ENCODE measurements at places on chromosomes 5 and 9. TPM values are rescaled to one million over a fixed set of nuclear protein-coding genes. Genes with fewer than 3 reads are reported as not detected.

Gene SLC35D2
- total RNA-seq, result 9.6 TPM

Gene FBN2
- total RNA-seq, result 45.2 TPM

Gene SLC31A2
- total RNA-seq, result 3.6 TPM

Gene SHOC1
- total RNA-seq, result not detected

Gene PDE4D
- 2.9 TPM for total RNA-seq

Gene PLPP6
- 3.6 TPM for total RNA-seq

Gene THBS4
- total RNA-seq, result not detected

Gene GPR151
- not detected for total RNA-seq

Gene TEK
- total RNA-seq, result not detected

Gene OGN
- not detected for total RNA-seq

Gene TIMD4
- not detected for total RNA-seq

Gene NR6A1
- total RNA-seq, result 0.77 TPM

Gene GNG10
- total RNA-seq, result 27.1 TPM

Gene PCDHB2
- total RNA-seq, result 13.8 TPM

GRCh38 chr5:167361795-167362194 lies 929.6 kb upstream of the WWC1 start:
- no peak for DNase-seq

GRCh38 chr9:131769361-131769760 lies 29.5 kb upstream of the RAPGEF1 start:
- DNase-seq, result peak; percentile 56

- no peak for DNase-seq
These were observed 43.4 kb downstream of the RETREG1 start for GRCh38 chr5:16573401-16573800.

DNA sequence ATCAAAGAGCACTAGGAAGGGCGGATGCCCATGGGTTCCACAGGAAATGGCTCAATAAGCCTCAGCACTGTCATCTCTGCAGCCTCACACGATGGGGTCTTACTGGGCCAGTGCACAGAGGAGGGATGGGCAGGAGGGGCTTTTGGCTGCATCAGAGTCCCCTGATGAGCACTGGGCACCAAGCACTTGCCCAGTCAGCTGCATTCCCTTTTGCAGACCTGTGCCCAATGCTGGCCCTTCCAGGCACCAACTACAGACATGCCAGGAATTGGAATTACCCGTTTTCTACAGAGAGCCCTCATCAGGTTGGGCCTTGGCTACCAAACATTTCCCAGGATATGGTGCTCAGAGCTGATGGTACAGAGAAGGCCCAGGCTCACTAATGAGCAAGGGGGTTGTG lies 182.5 kb downstream of the HSPA4 start:
- no peak for DNase-seq

GRCh38 chr9:130267930-130268329 lies 2.4 kb downstream of the HMCN2 start:
- no peak for DNase-seq

GRCh38 chr9:123395689-123396511 lies 39.9 kb downstream of the CRB2 start:
- DNase-seq, result no peak

- DNase-seq, result no peak
These were observed 111.8 kb upstream of the IER5L start for GRCh38 chr9:129289883-129290282.

DNA sequence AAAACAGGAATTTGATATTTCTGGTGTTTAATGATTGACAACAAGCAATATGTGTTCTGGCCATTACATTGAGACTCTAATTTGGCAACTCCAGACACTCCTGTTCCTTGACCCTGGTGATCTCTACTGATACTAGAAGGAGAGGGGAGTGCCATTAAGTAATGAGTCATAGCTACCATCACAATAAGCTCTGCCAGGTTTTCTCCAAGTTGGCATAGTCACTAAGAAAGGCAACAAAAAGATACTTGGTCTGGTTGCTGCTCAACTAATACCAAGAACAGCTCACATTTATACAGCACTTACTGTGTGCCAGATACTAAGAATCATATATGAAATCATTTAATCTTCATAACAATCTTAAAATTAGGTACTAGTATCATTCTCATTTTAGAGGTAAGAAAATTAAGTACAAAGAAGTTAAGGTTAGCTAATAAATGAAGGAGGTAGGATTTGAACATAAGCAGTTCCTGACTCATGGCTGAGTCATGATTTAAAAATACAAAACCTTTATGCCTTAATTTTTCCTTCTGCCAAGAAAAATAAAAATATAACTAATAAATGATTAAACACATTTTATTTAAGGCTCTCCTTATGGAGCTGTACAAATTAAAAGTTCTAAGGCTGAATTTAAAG lies 19.9 kb upstream of the PRXL2C start:
- DNase-seq, result peak; percentile 71

DNA sequence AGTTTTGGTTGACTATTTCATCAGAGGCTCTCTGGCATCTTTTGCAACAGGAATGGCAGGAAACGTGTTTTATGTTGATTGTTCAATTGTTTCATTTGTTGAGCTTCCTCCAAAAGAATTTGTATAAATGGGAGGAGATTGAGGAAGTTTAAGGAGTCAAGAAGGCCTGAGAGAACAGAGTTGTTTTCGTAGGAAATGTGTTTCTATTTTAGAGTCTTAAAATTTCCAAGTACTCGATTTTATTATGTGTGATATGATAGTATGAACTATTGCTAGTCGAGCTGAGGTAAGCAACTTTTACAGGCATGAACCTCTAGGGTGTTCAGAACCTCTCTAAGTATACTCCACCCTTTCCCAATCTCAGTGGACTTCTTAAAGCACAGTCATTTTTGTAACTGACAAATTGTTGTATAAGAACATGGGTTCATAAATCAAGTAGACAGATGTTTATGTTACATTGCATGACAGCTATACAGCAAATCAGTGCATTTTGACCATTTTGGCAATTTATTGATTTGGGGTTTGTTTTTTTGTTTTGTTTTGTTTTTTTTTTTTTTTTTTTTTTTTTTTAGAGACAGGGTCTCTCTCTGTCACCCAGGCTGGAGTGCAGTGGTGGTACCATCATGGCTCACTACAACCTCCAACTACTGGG lies 47.4 kb downstream of the POLK start:
- no peak for DNase-seq

DNA sequence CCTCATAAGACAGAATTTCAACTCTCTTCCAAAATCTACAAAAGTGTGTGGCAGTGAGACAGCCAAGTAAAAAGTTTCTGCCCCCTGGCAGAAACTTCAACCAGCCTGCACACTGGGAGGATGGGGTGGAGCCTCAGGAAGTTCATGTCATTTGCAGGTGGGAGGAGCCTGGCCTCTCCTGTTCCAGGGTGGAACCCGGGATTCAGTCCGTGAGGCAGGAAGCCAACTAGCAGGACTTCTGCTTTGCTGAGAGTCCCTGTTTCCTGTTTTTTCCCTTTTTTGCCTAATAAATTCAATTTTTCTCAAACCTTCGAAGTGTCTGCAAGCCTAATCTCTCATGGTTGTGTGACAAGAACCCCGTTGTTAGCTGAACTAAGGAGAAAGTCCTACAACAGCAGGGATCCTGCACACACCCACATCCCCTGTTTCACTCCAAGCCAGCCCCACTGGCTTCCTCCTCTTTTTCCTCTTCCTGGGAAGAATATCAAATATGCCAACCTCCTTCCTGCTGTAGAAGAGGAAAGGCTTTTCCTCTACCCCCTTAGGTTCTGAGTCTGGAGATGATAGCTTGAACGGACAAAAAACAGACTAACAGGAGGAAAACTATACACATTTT lies 69.3 kb downstream of the ALDH7A1 start:
- DNase-seq, result no peak

- DNase-seq, result no peak
These were observed 138.3 kb downstream of the TMEM161B start for GRCh38 chr5:88130211-88130815.

- no peak for DNase-seq
These were observed 69.9 kb downstream of the CERT1 start for GRCh38 chr5:75441560-75441959.

GRCh38 chr5:126280846-126281245 lies 142.4 kb upstream of the GRAMD2B start:
- no peak for DNase-seq

GRCh38 chr5:30572279-30572678 lies 621.2 kb upstream of the CDH6 start:
- DNase-seq, result no peak

DNA sequence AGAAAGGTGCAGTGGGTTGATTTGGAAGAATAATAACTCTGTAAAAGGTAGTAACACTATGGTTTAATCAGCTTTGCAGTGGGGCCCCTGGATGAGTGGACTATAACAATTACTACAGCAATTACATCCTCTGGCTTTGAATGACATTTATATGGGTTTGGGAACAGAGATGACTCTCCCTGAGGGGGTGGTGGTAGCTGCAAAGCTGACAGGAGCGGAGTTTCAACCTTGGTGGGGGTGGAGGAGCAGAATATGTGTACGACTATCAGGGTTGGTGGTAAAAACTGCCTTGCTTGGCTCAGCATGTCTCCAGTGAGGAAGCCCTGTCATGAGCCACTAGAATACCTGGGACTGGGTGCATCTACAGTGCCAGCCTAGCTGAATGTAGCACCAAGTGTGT lies 28.3 kb upstream of the NR3C1 start:
- no peak for DNase-seq

DNA sequence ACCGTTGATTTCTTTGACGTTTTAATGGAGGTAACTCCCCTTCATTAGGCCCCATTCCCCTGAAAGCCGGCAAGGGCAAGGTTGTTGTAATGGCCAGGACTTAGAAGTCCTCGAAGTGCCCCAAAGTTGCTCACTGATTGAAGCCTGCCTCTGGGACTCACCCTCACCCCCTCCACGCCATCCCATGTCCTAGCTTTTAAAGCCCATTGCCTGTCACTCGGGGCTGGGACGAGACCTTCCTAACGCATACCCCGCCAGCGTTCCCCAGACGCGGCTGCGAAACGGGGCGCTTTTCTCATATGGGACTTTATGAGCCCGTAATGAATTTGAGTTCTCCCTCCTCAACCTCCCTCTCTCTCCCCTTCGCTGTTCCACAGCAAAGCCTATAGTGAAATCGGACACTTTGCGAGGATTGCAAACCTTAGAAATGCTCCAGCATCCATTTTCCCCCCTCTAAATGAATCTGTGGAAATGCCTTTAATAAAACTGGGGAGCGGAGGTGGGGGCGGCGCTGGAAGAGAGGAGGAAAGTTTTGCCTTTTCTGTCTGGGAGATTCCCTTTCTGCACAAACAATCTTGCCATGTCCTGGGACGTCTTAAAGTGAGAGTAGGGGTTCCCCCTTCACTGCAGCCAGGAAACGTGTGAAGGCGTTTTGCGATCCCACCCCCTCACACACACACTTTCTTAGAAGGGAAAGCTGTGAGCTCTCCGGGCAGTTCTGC lies 1.5 kb downstream of the PAPPA start:
- DNase-seq, result no peak

GRCh38 chr5:35617060-35617434 lies 616 bp upstream of the SPEF2 start:
- no peak for DNase-seq

GRCh38 chr9:134689321-134690181 lies 47.9 kb downstream of the COL5A1 start:
- peak; percentile 42 for DNase-seq

GRCh38 chr5:78801413-78801812 lies 152.8 kb upstream of the LHFPL2 start:
- no peak for DNase-seq

DNA sequence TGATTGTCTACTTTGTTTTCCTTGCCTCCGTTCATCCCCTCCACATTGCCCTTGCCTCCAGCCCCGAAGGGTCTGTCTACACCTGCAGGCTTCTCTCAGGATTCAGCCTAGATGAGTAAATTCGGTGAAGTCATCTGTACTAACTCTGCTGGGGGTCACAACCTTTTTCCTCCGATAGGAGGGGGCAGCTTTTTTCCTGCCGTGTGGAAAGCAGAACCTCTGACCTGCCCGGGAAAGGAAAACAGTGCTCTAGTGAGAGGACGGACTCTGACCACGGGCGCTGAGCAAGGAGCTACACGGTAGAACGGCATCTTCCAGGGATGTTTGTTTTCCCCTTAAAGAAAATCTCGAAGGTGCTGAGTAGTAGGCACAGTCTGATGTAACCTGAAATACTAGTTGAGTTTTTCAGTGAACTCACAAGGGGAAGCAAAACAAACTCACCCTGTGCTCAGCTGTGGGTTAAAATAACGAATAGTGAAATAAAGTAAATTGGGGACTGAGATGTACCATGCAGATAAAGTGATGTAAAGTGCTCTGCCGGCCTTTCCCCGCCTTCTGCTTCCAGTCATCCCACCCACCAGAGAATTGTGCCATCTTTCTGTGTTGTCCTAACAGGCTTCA lies 281.8 kb downstream of the AOPEP start:
- DNase-seq, result peak; percentile 29

GRCh38 chr5:74613283-74613682 lies 27.2 kb downstream of the ENC1 start:
- no peak for DNase-seq

DNA sequence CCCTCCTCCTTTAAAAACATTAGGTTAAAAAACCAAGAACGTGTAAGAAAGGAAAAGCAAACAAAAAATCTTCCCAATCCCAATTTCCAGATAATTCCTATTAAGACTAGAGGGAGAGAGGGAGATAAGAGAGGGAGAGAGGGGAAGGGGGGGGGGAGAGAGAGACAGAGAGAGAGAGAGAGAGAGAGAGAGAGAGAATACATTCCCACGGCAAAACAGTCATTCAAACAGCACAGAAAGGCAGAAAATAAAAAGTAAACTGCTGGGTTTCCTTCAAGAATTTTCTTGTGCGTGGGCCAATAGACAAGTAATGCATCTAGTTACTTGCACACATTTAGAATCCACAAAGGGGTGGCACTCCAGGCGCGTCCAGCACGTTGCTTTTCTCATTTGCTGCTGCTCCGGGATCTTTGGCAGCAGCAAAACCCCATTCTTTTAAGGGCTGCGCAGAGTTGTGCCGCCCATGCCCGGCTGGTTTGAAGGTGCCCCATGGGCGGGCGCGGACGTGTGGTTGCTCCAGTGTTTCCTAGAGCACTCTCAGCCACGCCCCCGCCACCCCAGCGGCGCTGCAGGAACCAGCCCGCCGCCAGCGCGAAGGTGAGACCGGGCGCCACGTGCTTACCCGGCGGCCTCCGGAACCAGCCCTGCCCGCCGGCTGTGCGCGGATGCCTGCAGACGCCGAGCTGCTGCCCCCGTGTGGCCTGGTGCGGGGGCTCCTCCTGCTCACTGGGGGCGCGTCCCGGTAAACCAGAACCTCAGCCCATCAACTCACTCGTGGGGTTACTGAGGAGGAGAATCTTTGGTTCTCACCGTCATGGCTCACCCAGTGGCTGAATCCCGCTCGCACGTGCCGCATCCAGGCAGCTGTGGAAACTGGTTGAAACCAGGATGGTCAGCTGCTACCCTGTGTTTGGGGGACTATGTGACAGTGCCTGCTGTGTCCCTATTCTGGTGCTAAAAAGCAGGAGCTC lies 44.6 kb downstream of the STC2 start:
- DNase-seq, result peak; percentile 78

- DNase-seq, result no peak
These were observed 117.0 kb downstream of the CRB2 start for GRCh38 chr9:123472862-123473614.

DNA sequence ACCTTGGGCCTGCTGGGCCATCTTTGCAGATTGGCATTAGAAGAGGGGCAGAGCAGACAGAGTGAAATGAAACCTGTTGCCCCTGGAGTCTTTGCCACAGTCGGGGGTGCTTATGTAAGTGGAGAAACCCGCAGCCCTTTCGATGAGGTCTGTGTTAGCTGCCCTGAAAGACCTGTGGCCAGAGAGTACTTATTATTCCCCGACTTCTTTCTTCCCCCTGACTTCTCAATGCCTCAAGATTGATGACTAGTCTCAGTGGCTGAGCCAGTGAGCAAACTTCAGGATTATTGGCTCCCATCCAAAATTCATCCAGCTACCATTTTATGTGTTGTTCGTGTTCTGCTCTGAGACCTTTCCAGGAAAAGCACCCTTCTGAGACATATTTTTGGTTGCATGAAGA lies 7.6 kb downstream of the NTRK2 start:
- DNase-seq, result no peak

- no peak for DNase-seq
These were observed 562.8 kb upstream of the RIOK2 start for GRCh38 chr5:97745817-97746216.
